ENCODE measurements at places on chromosomes 3 and 15. TPM values are rescaled to one million over a fixed set of nuclear protein-coding genes. Genes with fewer than 3 reads are reported as not detected.

ATP13A5 gene
- total RNA-seq, result not detected

GOLGA6L7 gene
- not detected for total RNA-seq

CFAP92 gene
- 0.63 TPM for total RNA-seq

ITIH1 gene
- total RNA-seq, result 0.52 TPM

SCN5A gene
- total RNA-seq, result not detected

SLC12A1 gene
- total RNA-seq, result not detected
